ENCODE measurements at places on chromosomes 16 and 17. TPM values are rescaled to one million over a fixed set of nuclear protein-coding genes. Genes with fewer than 3 reads are reported as not detected.

Gene PLEKHH3
- total RNA-seq = 1.4 TPM

Gene C16orf96
- total RNA-seq = 0.11 TPM

Gene KRTAP9-8
- not detected for total RNA-seq

Gene KIF22
- 129 TPM for total RNA-seq

Gene ABCC11
- total RNA-seq = 0.15 TPM

Gene OR1A2
- total RNA-seq = not detected

Gene TMED6
- 1.4 TPM for total RNA-seq

Gene C17orf50
- not detected for total RNA-seq

Gene CD300LB
- total RNA-seq = not detected

Gene DRC3
- total RNA-seq = 0.55 TPM

Gene ADORA2B
- total RNA-seq = 2.1 TPM

Gene CDT1
- total RNA-seq = 110 TPM

Gene CFAP52
- not detected for total RNA-seq

All from activated CD8-positive, alpha-beta memory T cell treated with anti-CD3 and anti-CD28 coated beads for 36 hours (primary cell).